ENCODE measurements at places on chromosomes 1 and 21.
A peak's percentile ranks its signal among the peaks of the same experiment; 100 is the strongest.

DNA sequence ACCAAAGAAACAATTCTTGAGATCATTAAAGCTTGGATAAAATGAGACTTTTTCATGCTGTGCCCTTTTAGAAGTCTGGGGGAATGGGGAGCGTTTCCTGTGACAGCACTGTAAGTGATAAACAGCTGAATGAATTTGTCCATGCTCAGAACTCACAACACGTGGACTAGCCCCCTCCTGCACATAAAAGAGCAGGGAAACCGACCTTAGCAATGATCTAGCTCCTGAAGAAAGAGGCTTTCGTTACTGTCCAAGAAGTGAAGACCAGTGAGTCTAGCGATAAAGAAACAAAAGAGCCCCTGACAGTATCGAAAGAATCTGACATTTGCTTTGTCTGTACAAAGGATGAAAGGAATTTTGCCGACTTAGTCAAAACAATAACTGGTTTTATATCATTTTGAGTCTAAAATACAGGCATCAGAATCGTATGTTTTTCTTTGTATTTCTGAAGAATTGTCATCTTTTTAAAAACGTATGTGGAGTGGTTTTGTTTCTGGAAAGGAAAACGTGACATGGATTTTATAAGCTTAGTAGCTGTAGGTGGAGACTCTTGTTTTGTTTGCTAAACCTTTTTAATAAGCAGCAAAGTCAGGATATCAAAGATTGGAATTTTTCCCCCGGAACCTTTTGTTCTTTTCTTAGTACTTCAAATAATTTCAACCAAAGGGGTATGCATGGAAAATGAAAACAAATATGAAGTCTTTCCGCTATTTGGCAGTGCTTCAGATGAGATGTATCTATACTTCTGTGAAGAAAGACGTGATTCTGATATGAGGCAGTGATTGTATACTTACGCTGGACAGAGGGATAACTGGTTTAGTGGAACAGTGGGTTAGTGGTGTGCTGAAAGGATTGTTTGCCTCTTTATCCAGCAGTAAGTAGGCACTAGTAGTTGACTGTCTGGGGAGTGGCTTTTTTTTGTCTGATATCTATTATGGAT is 61.0 kb downstream of the MAST2 start:
- no peak for DNase-seq

GRCh38 chr1:222109836-222110235 is 367.9 kb upstream of the DUSP10 start:
- DNase-seq, result no peak

DNA sequence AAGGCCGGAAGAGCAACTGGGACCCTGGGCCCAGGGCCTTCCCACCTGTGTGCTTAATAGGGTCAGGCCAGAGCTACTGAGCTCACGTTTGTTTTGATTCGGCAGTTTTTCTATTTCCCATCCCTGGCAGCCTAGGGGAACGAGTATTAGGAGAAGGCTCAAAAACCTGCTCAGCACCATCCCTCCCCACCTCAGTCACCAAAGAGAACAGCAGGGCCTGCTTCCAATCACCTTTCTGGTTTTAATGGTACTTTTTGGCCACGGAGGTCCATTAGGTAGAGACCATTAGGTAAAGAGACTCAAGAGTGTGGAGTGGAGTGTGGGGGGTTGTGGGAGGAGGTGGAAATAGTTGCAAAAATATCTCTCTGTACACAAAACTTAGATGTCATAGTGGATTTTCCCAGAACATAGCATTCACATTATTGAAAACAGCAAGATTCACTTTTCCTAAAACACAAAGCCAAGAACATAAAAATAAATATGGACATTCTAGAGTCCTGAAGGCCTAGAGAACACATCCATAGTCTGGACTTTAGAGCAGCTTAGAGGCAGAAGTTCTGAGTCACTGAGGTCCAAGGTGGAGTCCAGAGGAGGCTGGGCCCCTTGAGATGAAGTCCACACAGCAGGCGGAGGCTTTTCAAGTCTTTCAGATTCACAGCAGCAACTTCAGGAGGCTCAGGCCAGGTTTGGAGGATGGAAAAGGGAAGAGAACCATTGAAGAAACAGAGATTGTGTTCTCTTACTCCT is 19.5 kb downstream of the NUAK2 start:
- no peak for DNase-seq

DNA sequence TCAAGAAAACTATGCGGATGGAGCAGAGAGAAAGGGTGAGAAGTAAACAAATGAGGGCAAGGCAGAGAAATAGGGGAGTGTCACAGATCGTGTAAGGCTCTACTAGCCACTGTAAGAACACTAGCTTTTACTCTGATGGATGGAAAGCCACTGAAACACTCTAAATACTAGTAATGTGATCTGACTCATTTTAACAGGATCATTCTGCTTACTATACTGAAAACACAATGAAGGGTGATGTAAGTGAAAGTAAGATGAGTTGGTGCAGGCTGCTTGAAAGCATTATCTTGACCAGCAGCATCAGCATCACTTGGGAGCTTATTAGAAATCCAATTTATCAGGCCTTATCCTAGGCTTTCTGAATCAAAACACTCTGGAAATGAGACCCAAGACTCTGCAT is 32.7 kb downstream of the TUT4 start:
- no peak for DNase-seq

DNA sequence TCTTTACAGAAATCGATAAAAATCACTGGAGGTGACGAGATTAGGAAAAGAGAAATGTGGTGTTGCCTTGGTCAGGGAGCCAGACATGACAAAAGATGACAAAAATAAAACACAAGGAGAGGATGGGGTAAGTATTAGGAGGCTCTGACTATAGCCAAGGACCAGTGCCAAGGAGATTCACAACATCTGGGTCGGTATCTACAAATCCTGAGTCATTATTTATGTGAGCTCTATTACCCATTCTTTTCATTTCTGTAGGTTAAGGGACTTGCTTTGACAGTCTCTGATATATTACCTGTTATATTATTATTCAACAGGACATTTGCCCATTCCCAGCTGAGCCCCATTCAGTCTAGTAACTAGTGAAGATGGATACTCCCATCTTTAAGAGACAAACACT is 120.8 kb downstream of the TYW3 start:
- no peak for DNase-seq

GRCh38 chr1:229303855-229304254 is 32.9 kb downstream of the RAB4A start:
- DNase-seq, result no peak

GRCh38 chr21:44845418-44846223 is 27.8 kb upstream of the SUMO3 start:
- peak; percentile 55 for DNase-seq

- no peak for DNase-seq
Measured at GRCh38 chr1:47913225-47913823, 83.9 kb downstream of the TRABD2B start.

DNA sequence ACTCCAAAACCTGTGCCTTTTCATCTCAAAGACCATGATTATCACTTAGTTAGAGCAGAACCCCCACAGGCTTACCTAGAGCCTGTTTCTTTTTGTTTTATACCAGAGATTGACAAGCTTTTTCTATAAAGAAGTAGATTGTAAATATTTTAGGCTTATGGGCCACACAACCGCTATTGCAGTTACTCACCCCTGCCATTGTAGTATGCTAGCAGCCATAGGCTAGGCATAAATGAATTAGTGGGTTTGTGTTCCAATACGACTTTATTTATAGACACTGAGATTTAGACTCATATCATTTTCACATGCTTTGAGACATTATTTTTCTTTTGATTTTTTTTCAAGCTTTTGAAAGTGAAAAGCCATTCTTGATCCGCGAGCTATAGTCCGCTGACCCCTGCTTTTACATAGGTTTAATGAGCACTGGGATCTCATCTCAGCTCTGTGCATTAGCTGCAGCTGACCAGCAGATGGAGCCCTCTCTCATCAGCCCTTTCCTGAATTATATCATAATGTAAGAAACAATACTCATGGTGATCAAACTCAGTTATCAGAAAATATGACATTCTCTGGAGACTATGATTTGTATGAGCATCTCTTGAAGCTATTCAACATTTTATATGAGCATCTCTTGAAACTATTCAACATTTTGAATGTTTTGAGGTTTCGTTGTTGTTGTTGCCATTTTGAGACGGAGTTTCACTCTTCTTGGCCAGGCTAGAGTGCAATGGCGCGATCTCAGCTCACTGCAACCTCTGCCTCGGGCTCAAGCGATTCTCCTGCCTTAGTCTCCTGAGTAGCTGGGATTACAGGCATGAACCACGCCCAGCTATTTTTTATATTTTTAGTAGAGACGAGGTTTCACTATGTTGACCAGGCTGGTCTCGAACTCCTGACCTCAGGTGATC is 111.9 kb upstream of the L1TD1 start:
- DNase-seq, result peak; percentile 50

GRCh38 chr1:167705250-167705649 is 16.5 kb upstream of the MPZL1 start:
- DNase-seq, result no peak

GRCh38 chr1:5740865-5741860 is 251.1 kb downstream of the NPHP4 start:
- DNase-seq, result no peak

DNA sequence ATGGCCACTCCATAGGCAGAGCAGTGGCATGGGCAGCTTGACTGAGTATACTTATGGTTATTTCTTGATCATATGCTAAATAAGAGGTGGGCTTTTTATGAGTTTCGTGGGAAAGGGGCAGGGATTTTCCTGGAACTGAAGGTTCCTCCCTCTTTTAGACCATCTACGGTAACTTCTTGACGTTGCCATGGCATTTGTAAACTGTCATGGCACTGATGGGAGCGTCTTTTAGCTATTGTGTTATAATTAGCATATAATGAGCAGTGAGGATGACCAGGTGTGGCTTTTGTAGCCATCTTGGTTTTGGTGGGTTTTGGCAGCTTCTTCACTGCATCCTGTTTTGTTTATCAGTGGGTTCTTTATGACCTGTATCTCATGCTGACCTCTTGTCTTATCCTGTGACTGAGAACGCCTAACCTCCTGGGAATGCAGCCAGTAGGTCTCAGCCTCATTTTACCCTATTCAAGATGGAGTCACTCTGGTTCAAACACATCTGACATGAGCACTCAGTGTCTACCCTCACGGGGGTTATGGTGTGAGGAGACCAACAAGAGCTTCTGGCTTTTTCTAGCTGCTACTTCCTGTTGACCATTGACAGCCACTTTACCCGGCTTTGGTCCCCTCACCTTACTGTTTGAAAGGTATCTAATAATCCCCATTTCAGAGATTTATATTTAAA is 71.7 kb downstream of the GALNT2 start:
- DNase-seq, result no peak

GRCh38 chr1:167512046-167512654 is 6.2 kb downstream of the CD247 start:
- DNase-seq, result no peak

DNA sequence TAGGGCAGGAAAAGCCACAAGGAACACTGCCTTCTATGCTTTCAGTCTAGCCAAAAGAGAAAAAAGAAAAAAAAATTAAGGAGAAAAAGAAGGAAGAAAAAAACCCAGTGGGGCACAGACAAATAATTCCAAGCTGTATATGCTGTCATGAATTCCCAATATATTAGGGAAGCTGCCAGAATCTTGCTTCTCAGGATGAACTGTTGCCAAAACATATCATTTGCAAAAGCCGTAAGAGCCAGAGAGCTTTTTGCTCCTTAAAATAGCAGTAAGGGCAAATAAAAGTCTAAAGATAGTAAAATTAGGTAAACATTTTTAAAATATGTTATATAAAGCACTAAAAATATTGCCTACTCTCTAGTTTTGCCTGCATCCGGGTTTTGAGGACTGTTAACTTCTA is 52.1 kb downstream of the PGM1 start:
- no peak for DNase-seq

DNA sequence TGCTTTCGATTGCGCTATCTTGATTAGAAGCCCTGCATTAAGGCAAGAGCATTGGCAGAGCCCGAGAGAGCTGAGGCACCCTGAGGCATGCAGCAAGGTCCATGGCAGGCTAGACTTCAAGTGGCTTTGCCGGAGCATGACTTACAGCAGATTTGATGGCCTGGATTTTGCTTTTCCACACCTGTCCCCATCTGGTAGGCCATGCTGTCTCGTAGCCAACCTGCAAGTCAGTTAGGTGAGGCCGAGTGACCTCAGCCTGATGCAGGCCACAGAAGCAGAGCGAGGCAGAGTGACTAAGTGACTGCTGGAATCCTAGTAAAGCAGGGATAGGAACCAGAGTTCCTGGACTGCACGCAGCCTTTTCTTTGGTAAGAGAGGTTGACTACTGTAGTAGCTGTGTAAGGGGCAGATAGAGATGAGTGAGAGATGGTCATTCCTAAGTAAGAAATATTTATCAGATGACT is 148.9 kb downstream of the PBX1 start:
- no peak for DNase-seq

DNA sequence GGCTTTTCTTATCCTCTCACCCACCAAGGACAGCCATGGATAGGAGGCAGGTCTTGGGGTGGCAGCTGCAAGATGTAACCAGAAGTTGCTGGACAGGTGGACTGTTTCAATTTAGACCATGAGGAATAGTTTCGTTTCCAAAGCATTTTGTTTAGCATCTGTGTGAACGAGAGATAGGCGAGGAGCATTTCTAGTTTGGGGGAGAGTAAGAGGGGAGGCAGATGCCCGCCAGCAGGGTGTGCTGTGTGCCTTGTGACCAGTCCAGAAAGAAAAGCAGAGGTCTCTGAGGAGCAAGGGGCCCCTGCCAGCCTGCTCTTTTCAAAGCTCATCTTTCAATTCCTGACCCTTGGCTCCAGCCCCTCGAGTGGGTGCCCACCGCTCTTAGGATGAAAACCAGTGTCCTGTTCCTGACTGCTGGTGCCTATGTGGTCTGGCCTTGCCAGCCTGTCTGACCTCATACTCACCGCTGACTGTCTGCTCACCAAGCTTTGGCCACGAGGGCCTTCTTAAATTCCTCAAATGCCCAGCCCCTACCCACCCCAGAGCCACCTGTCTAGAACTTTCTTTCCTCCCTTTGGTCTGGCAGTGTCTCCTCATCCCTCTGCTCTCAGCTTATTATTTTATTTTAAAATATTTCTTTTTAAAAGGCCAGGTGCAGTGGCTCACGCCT is 8.5 kb downstream of the SERINC2 start:
- DNase-seq, result no peak

- no peak for DNase-seq
Measured at GRCh38 chr1:179872558-179872957, 5.0 kb downstream of the TOR1AIP2 start.

- DNase-seq, result no peak
Measured at GRCh38 chr21:44958471-44959191, 18.8 kb downstream of the SLX9 start.

DNA sequence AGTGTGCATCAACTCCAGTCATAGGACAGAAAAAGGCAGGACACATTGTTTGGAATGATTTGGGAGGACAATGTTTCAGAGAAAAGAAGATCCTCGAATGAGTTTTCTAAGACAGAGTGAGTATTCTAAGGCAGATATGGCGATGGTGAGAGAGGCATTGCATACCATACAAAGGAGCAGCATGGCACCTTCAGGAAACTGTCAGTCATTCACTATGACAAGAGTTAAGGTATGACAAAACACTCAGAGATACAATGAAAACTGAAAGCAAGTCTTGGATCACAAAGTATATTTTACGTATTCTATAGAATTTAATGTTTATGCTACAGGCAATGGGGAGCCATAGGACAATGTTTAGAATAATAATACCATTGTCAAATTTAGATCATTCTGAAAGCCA is 337.4 kb upstream of the LYPLAL1 start:
- no peak for DNase-seq

GRCh38 chr1:97093741-97094140 is 372.2 kb downstream of the PTBP2 start:
- DNase-seq, result no peak

All from activated CD4-positive, alpha-beta T cell treated with anti-CD3 and anti-CD28 coated beads, Interleukin-2, amount 10 ng/mL, durations not matched to agents 7 days and 5 days (primary cell).